ENCODE measurements at places on chromosomes 1 and 21. TPM values are rescaled to one million over a fixed set of nuclear protein-coding genes. Genes with fewer than 3 reads are reported as not detected.

GPR25 gene
- not detected for polyA plus RNA-seq

ANXA9 gene
- polyA plus RNA-seq: 2.1 TPM

PIAS3 gene
- 18.6 TPM for polyA plus RNA-seq

EPS8L3 gene
- 3.3 TPM for polyA plus RNA-seq

IFNAR1 gene
- 16.5 TPM for polyA plus RNA-seq

TMEM52 gene
- 0.37 TPM for polyA plus RNA-seq

NMNAT1 gene
- 3.3 TPM for polyA plus RNA-seq

CSMD2 gene
- polyA plus RNA-seq: not detected

CLDN14 gene
- polyA plus RNA-seq: 0.05 TPM

SMPDL3B gene
- polyA plus RNA-seq: 1.7 TPM

PTPN22 gene
- polyA plus RNA-seq: not detected

ZSWIM5 gene
- polyA plus RNA-seq: 0.39 TPM

AMPD1 gene
- polyA plus RNA-seq: not detected

PDE4B gene
- polyA plus RNA-seq: 19.8 TPM

EPHA10 gene
- 0.59 TPM for polyA plus RNA-seq

SLAMF9 gene
- polyA plus RNA-seq: 0.16 TPM

UTS2 gene
- not detected for polyA plus RNA-seq

TRIM45 gene
- 2.1 TPM for polyA plus RNA-seq

C1orf94 gene
- polyA plus RNA-seq: not detected

GBP5 gene
- polyA plus RNA-seq: not detected

AK2 gene
- polyA plus RNA-seq: 178 TPM

VSIG8 gene
- not detected for polyA plus RNA-seq

PLD5 gene
- polyA plus RNA-seq: 1.6 TPM

CELSR2 gene
- 5.9 TPM for polyA plus RNA-seq

TRIM17 gene
- polyA plus RNA-seq: not detected

CRYAA gene
- not detected for polyA plus RNA-seq

CACNA1S gene
- not detected for polyA plus RNA-seq

PRDM2 gene
- polyA plus RNA-seq: 7.8 TPM

NPR1 gene
- polyA plus RNA-seq: 0.96 TPM
